ENCODE measurements at places on chromosomes 1 and 21.

- no peak for DNase-seq
These were observed 117.5 kb downstream of the C1orf21 start for GRCh38 chr1:184504040-184504954.

GRCh38 chr1:1081311-1082238 is 7.5 kb upstream of the RNF223 start:
- DNase-seq: no peak

DNA sequence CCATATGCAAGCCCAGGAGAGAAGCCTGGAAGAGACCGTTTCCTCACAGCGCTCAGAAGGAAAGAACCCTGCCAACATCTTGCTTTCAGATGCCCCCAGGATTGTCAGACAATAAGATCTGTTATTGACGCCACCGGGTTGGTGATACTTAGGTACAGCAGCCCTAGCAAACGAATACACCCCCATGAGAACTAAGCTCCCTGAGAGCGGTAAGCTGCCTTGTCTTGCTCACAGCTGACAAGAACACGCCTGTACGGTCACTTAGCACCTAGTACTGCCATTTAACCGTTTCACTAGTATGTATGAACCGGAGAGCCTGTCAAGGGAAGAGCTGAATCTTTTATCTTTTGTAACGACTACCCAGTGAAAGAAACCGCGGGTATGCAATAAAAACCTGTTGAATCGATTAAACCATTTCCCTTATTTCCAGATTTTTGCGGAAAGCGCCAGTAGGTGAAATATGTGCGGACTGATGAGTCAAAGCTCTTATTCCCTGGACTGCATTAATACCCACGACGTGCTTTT is 619 bp upstream of the ZBTB8B start:
- DNase-seq: no peak

DNA sequence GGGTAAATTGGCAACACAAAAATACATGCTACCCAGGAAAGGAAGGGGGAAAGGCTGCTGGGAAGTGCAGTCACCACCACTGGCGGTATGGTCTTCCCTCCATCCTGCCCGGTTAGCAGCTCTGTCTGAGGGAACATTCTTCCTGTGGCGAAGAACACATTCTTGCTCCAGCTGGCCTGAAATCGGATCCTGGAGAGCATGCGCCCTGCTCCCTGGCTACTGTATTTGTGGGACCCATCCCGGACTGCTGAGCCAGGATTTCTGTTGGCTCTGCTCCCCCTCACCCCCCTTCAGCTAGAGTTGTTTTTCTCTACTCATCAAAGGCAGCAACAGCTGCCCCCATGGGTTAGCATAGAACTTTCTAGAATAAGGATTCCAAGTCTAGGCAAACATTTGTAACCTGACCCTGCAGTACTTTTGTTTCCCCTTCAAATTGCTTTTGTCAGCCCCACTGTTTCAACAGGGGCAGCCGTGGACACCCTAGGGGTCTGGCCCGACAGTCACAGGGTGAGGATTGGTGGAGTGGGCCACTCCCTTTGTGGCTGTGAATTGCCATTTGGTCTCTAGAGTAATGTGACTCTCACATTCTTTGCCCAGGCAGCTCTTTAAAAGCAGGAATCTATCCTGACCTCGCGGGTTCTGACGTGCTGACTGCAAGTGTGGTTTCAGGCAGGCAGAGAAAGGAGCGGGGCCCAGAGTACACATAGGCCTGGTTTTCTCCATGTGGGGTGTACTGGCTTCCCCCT is 157.7 kb downstream of the TOMM20 start:
- DNase-seq: no peak

DNA sequence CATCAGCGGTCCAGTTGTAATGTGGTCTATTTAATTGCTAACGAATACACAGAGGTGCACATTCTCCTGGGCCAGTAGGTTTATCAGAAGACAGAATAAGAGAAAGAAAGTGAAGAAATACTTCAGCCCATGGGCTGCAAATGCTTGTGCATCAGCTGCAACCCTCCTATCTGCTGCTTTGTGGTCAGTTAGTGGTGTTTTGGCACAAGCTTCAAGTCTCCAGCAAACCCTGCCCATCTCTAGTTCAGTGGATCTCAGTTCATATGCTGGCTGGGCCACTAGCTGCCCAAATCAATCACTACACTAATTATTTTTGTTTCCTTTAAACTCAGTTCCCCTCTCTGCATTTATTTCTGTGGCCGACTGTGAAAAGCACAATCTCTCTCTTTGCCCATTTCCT is 124.2 kb downstream of the KCNJ6 start:
- no peak for DNase-seq

GRCh38 chr1:167618789-167619188 is 11.2 kb upstream of the RCSD1 start:
- DNase-seq: no peak

GRCh38 chr1:44723064-44723463 is 7.9 kb downstream of the RNU5D-1 start:
- no peak for DNase-seq

DNA sequence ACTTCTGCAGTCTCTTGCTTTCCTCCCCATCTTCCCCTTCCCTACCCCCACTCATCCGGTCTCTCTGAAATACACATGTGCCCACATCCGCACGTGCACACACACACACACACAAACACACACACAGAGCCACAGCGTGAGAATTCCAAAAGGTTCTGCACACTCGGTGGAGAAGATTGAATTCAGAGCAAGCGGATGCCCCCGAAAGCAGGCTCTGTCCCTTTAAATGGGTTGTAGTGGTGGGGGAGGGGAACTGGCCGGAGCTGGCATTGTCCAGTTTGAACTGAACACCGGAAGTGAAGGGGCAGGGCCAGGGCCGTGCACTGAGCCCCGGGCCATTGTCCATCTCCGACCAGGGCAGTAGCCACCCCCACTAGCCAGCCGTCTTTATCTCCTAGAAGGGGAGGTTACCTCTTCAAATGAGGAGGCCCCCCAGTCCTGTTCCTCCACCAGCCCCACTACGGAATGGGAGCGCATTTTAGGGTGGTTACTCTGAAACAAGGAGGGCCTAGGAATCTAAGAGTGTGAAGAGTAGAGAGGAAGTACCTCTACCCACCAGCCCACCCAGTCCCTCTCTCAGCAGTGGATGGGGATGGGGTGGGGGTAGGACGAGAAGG is 1.3 kb upstream of the LIN28A start:
- DNase-seq: no peak

DNA sequence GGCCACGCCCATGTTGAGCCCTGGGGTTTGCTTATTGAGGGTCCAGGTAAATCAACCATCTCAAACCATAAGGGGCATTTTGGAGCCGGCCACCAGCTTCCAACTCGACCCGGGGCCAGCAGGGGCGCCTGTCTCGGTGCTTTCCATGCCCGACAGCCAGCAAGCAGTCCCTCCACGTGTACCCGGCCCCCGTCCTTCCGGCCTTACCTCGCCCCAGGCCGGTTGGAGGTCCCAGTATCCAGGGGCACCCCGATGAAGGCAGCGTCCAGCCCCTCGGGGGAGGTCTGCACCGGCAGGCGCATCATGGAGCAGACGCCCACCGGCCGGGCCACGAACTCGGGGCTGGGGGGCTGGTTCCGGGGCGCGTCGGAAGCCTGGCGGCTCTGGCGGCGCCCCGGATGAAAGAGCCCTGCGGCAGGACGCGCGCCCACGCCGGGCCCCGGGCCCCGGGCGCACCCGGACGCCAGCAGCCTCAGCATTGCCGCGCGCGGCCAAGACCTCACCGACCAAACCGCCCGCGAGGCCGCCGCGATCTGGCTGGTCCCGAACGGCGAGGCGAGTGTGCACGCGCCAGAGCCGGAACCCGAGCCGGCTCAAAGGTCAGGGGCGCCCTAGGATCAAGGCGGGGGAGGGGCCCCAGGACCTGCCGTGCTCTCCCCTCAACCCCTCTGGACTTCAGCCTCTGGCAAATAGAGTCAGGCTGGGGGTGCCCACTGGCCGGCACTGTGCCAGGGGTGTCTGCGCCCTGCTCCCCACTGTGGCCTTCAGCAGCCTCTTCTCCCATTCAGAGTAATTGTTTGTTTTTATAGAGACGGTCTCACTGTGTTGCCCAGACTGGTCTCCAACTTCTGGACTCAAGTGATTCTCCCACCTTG is at the start of gene AGMAT:
TSS of gene AGMAT (minus strand) at position 563 of the 875 bp plus-strand sequence. CDS start at position 479, 84 bp downstream.
- DNase-seq: no peak

DNA sequence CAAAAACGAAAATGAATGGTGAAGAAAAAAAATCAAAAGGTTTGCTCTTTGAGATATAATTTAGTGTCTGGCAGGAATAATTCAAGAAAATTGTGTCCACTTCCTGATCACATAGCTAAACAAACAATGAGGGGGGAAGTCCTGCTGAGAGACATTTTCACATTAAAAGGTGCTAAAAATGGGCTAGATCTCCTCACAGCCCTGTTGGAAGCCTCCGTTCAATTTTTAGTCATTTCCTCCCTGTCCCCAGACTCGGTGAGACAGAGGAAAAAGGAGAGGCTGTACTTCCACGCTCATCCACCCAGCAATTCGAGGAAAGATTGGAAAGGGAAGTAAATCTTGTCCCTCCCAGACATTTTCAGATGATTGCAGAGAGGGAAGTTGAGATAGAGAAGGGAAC is 103.7 kb downstream of the BARHL2 start:
- no peak for DNase-seq

DNA sequence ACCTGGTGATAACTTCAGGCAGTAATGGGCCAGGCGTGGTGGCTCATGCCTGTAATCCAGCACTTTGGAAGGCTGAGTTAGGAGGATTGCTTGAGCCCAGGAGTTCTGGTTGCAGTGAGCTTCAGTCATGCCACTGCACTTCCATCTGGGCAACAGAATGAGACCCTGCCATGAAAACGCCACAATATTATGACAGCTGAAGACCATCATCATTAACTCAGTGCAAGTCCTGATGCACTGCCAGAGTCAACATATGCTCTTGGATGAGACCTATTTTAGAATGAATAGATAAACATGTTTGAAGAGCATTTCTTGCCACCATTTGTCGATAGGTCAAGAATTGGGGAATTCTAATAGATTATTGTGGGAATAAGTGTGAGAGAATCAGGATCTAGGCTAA is 26.4 kb downstream of the HENMT1 start:
- DNase-seq: no peak

GRCh38 chr1:26148887-26149286 is 10.0 kb upstream of the FAM110D start:
- no peak for DNase-seq
